ENCODE measurements at places on chromosomes 1 and 21.

DNA sequence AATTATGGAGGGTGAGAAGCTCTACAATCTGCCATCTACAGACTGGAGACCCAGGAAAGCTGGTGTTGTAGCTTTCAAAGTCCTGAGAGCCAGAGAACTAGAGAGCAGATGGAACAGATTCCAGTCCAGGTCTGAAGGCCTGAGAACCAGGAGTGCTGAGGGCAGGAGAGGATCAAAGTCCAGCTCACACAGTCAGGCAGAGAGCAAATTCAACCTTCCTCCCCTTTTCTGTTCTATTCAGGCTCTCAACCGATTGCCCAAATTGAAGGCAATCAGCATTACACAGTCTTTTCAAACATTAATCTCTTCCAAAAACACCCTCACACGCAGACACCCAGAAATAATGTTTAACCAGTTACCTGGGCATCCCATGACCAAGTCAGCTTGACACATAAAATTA, 2.5 kb upstream of the TMPRSS2 start:
- no peak for DNase-seq

GRCh38 chr1:94926126-94926914, 590 bp downstream of the CNN3 start:
- peak; percentile 75 for DNase-seq

DNA sequence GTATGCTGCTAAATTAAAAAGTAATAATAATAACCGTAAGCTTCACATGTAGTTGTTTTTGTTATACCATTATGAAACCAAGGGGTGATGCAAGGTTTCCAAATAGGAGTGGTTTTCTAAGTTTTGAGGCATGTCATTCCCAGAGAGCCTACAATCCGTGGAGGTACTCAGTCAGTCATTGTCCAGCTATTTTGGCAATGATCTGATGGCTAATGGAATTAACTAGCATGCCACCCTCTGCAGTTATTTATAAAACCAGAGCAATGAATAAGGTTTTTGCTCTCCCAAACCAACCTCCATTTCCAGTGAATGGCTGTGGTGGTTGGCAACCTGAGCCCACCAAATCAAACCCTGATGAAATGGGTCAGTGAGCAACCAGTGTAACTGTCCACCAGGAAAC, 106.4 kb downstream of the TBX15 start:
- no peak for DNase-seq

DNA sequence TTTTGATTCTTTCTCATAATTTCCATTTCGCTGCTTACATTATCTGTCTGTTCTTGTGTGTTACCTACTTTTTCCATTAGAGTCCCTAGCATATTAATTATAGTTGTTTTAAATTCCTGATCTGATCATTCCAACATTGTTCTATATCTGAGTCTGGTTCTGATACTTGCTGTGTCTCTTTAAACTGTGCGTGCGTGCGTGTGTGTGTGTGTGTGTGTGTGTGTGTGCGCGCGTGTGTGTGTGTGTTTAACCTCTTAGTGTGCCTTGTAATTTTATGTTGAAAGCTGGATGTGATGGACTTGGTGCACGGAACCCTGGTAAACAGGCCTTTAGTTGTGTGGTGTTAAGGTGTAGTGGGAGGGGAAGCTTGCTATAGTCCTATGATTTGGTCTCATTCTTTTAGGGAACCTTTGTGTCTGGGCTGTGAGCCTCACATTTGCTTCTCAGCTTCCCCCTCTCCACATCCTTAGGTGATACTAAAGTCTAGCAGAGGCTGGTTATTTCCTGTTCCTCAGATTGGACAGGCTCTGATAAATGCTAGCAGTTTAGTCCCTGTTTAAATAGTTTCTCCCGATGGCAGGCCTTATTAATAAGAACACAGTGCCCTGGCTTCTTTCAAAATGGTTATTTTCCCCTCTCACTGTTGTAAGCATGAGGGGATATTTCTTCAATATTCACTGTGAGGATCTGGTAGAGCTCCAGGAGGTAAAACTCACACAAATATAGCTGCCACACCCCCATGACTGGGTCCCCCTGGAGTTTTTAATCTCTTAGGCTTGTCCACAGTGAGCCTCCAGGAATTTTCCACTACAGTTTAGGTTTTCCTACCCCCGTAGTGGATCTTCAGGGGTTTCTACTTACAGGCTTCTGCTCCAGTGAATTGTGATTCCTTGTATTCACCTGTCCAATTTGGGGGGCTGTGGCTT, 118.3 kb downstream of the GALNT2 start:
- DNase-seq = no peak

GRCh38 chr1:119774746-119775490, 6.2 kb upstream of the HMGCS2 start:
- DNase-seq = peak; percentile 37

GRCh38 chr1:154557939-154558719, at the start of gene UBE2Q1:
TSS of gene UBE2Q1 (minus strand) at chr1:154558662. CDS start at chr1:154558553, 109 bp downstream.
- DNase-seq = no peak

Data from ELF-1 (cell line).